Foreskin fibroblast (primary cell): ENCODE measurements at places on chromosomes 2 and 18.

- no peak for DNase-seq
Observed at GRCh38 chr2:39447266-39448168, 10.4 kb upstream of the MAP4K3 start.

GRCh38 chr2:27993402-27993787 lies 102.9 kb downstream of the BABAM2 start:
- no peak for DNase-seq

DNA sequence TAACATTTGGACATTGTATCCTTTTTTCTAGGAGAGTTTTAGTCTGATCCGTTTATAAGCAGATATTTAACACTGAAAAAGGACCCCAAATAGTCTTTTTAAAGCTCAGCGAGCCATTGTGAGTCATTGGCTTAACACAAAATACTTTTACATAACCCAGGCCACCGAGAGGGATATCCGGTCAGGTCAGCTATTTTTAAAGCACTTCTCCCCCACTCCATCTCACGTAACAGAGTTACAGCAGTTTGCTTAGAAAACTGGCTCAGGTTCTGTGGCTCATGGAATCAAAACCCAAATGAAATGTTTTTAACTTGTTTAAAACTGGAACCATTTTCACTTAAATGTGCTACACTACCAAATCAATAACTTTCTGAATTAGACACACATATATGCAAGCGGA lies 23.9 kb downstream of the COL4A3 start:
- DNase-seq, result peak; percentile 50

GRCh38 chr18:51211552-51211951 lies 14.1 kb upstream of the MEX3C start:
- DNase-seq, result peak; percentile 19

- DNase-seq, result no peak
Observed at GRCh38 chr18:12233378-12233777, 20.8 kb upstream of the CIDEA start.

- no peak for DNase-seq
Observed at GRCh38 chr18:59035591-59035990, 104.1 kb upstream of the SEC11C start.

DNA sequence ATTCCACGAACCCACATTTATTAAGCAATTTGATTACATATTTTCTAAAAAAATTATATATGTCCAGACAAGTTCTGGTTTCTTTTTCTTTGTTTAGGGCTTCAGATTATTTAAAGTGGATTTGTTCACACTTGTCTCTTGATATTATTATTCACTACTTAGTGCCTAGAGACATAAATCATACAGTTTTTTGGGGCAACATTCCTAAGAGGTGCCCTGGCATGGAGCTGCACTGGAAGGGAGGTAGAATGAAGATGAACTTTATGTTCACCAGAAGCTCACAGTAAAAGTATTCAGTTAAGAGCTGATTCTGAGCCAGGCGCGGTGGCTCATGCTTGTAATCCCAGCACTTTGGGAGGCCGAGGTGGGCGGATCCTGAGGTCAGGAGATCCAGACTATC lies 762.7 kb upstream of the TMEFF2 start:
- DNase-seq, result no peak

DNA sequence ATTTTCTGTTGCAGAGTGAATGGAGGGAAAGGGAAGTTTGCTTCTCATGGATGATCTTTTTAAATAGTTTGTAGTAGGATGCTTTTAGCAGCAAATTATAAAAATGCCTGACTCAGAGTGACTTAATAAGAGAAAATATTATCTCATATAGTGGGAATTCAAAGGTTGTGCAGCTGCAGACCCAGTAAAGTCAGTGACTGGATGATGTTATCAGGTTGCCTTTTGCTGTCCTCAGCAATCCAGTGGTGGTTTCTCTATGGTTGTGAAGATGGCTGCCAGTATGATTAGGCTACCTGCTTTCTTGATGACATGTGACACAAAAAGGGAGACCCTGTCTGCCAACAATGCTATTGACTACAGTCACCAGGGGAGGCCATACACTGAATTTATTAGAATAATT lies 184.8 kb downstream of the DIS3L2 start:
- DNase-seq, result peak; percentile 24

- peak; percentile 76 for DNase-seq
Observed at GRCh38 chr18:75198036-75198435, 10.9 kb downstream of the PTGR3 start.

- no peak for DNase-seq
Observed at GRCh38 chr2:190504912-190505311, 29.6 kb downstream of the NEMP2 start.

GRCh38 chr18:3313685-3314084 lies 51.8 kb downstream of the MYL12B start:
- no peak for DNase-seq

DNA sequence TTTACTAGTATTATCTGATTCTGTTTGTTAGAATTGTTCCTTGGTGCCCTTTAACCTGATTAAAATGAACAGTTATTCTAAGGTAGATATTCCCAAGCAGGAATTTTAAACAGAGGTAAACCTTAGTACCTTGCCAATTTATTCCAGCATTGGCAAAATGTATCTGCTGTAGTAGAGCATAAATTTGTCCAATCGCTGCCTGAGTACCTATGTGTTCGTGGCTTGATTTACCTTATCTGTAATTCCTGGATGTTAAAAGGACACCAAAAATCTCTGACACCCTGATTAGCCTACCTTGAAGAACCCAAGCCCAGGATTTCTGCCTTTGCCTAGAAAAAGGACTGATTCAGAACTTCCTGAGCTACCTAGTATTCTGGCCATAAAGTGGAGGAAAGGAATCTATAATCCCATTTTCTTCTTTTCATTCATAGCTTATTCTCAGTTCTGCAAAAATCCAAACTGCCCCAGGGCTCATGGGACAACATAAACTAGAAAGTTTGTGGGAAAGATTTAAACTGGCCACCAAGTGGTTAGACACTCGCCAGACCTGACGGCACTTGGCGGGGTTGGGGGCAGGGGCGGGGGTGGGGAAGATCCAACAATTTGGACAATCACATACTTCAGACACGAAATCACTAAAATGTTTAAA lies 16.2 kb upstream of the ZCCHC2 start:
- DNase-seq, result no peak

- peak; percentile 34 for DNase-seq
Observed at GRCh38 chr2:38293152-38293865, 83.8 kb downstream of the ATL2 start.

DNA sequence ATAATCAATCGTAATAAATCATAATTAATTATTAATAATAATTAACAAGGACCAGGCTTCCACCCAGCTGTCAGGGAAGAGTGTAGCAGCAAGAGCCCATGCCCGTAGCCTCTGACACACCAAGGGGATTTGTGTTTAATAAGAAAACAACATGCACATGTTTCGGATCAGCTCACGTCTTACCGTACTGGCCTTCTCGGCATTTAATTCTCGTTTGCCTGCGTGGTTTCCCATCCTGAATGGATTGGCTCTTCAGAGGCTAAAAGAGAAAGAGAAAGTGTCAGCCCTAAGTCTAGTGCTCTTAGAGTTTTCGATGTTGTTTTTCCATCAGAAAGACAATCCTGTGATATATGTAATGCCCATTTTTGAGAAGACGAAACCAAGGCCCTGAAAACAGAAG lies 27.6 kb downstream of the MBP start:
- DNase-seq, result no peak

GRCh38 chr2:17661460-17661859 lies 92.2 kb downstream of the SMC6 start:
- DNase-seq, result no peak

- peak; percentile 40 for DNase-seq
Observed at GRCh38 chr2:97742381-97742847, 29.0 kb downstream of the ZAP70 start.

GRCh38 chr2:43837831-43838559 lies 644 bp downstream of the ABCG5 start:
- DNase-seq, result no peak

GRCh38 chr2:72979896-72980295 lies 62.6 kb downstream of the EMX1 start:
- no peak for DNase-seq

DNA sequence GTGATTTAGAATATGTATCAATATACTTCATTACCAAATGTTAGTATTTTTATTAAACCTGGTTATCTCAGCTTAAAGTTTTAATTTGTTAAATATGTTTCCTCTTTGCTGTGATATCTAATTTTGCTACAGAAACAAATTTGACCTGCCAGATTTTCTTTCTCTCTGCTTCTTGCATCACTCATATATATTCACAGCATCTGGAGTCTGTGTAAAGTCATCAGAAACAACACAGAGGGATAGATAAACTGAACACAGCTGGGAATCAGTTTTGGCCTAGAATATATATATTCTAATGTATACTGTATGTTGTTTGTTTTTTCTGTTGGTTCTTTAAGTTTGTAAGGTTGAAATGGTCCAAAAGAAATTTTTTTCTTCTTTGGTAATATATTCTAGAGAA lies 8.5 kb downstream of the PSMD14 start:
- no peak for DNase-seq

DNA sequence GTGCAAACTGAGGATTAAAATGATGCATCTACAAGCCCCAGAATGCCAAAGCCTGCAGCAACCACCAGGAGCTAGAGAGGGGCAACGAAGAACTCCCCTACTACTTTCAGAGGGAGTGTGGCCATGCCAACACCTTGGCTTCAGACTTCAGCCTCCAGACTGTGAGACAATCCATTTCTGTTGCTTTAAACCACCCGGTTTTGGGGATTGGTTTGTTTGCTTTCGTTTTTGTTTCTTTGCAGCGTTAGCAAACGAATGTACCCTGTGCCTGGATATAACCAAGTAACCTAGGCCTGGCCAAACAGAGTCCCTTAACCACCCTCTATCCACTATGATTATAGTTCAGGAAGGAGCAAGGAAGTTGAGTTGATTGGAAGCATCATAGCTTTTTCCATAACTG lies 171.2 kb upstream of the NCK2 start:
- DNase-seq, result no peak

DNA sequence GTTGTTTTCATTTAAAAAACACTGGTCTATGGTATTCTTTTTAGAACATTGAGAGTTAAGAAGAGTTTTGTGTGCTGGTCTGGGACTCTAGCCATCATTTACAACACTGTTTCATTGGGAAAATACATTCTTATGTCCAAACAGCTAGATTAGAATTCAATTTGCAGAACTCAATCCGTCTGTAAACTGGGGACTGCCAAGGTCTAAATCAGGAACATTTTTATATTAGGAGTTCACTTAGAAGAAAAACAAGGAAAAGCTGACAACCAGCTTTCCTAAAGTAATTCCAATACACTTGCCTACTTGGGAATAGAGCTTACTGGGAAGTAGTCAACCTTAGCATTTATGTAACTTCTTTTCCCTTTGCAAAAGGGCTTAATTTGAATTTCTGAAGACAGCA lies 91.5 kb upstream of the RNF152 start:
- DNase-seq, result no peak

GRCh38 chr2:179250848-179251504 lies 13.7 kb downstream of the SESTD1 start:
- no peak for DNase-seq
